NCI-H82 (cell line): ENCODE measurements at places on chromosomes 1 and 21.
A peak's percentile ranks its signal among the peaks of the same experiment; 100 is the strongest.

- DNase-seq, result no peak
Measured at GRCh38 chr1:3060127-3060526, 8.9 kb upstream of the PRDM16 start.

- no peak for DNase-seq
Measured at GRCh38 chr1:68103884-68104554, 53.6 kb upstream of the DIRAS3 start.

- no peak for DNase-seq
Measured at GRCh38 chr1:22077728-22078127, 25.2 kb downstream of the CDC42 start.

- no peak for DNase-seq
Measured at GRCh38 chr1:71154429-71154828, 73.6 kb upstream of the ZRANB2 start.

DNA sequence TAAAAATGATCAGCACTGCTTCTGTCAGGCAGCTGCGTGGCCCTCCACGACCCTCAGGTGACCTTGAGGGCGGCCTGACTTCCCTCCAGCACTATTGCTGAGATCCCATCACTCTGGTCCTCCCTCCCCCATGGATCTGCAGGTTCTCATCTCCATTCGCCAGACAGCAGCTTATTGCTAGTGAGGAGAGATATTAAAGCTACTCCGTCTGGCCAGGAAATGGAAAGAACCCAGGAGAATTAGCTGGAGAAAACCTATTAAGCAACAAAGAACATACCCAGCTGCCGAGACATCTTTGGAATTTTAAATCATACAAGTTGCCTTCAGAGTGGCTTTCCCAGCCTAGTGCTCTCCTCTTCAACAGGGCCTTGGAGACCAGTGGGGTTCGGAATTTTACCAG lies 25.7 kb upstream of the KCNN3 start:
- DNase-seq, result peak; percentile 38

DNA sequence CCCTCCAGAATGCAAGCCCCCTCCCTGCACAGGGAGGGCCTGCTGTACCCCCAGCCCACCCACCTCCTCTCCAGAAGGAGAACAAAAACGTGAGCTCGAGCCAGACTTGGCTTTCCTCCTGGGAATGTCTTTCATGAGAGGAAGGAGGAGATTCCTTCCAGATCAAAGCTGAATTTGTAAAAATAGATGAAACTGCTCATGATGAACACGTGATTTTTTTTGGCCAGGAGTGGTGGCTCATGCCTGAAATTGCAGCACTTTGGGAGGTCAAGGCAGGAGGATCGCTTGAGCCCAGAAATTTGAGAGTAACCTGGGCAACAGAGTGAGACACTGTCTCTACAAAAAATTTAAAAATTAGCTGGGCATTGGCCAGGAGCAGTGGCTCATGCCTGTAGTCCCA lies 21.8 kb downstream of the GPR157 start:
- DNase-seq, result no peak

DNA sequence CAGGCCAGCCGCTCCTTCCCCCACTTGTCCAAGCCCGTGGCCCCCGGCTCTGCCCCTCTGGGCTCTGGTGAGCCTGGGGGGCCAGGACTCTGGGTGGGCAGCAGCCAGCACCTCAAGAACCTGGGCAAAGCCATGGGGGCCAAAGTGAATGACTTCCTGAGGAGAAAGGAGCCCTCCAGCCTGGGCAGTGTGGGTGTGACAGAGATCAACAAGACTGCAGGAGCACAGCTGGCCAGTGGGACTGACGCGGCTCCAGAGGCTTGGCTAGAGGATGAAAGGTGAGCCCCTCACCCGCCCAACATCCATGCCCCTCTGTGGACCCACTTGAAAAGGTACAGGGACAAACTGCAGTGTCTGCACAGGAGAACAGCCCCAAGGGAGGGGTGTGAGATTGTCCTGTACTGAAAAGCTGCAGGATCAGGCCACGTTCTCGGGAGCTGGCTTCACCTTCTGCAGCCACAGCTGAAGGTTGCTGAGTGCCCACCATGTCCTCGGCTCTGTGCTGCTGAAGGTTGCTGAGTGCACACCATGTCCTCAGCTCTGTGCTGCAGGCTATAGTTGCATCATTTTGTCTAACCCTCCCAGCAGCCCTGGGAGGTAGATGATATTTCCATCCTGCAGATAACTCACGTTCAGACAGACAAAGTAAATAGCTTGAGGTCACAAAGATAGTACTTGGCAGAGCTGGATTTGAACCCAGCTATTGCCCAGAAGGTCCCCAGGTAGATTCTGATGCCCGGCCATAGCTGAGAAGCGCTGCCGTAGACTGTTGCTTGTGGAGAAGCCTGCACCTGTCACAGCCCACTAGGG lies 618 bp downstream of the C1orf226 start:
- DNase-seq, result no peak

GRCh38 chr1:84170171-84170570 lies 26.1 kb downstream of the PRKACB start:
- no peak for DNase-seq

DNA sequence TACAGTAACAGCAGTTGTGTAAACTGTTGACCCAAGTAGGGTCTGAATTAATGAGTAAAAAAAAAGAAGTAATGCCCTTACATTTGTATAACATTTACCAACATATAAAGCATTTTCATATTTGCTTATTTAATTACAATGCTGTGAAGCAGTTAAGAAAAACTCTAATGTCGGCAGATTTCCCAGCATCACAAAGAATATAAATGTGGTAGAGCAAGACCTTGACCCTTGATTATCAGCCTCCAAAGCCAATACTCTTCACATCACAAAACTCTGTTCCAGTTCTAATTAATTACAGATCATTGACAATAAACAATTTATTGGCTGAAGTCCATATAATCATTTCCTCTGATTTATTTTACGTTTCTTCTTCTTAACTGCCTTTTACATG lies 130.2 kb downstream of the DUSP10 start:
- DNase-seq, result no peak

DNA sequence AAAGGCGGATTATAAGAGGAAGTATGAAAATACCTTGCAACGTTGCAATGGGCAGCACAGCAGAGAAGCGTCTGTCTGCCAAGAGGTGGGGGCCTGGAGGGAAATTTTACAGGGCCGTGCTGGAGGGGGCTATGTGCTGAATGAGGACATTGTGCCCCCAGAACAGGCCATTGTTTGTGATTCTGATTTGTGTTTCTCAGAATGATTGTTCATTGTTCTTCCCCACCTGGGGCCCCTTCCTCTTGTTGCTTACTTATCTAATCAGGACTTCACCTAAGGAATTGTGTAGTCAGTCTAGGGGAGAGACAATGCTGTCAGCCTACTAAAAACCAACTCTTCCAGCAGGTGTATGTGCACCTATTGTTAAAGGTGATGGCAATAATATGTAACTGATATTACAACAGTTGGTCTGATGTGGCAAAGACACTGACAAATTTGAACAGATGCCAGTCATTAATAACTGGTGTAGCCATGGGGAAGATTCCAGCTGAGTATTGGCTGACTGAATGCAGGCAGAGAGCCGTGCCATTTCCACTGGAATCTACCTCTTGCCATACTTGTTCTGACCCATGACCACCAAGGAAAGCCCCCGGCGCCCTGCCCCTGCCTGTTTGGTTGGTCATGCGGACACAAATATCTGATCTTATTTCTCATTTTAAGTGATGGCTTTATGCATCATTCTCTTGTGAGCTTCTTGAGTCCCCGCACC lies 45.2 kb upstream of the PSEN2 start:
- no peak for DNase-seq

DNA sequence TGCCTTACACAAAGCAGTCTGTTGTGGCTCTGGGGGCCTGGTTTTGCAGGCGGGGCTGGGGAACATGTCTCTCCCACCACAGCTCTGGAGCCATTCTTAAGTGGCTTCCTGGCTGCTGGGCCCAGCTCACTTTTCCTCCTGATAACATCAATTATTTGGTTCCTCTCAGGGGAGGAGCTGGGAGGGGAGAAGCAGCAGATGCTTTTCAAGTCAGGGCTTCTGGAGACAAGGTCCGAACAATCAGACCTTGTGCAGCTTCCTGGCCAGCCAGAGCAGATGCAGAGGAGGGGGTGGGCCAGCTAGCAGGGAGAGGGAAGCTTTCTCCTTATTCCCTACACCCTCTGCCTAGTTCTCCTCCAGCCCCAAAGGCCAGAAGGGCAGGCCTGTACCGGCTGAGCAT lies 3.7 kb upstream of the PAQR6 start:
- no peak for DNase-seq

DNA sequence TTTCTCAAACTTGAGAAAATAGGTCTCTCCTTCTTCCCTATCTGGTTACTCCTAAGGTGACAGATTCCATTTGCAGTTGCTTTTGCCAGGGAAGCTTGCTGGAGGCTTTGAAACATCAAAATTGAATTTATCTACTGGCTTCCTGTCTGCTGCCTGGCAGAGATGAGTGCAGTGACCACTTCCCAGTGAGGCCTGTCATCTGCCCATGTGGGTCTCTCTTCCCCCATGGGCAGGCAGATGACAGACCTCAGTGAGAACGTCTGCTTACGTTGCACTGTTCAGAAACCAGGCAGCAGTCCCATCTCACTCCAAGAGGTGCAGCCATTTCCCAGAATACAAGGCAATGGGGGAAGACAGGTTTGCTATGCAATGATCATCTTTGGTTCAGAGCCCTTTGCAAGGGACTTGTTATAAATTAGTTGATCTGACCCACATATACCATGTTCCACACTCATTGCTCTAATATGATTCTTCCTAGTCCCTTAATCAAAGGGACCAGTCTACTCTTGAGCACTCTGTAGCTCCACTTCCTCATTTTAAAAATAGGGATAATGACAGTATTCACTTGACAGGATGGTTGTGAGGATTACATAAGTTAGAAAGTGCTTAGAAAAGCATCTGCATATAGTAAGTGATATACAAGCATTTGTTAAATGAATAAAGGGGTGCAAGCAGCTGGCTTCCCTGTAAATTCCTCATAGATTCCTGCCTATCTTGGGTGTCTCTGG lies 10.6 kb downstream of the PGBD5 start:
- no peak for DNase-seq

DNA sequence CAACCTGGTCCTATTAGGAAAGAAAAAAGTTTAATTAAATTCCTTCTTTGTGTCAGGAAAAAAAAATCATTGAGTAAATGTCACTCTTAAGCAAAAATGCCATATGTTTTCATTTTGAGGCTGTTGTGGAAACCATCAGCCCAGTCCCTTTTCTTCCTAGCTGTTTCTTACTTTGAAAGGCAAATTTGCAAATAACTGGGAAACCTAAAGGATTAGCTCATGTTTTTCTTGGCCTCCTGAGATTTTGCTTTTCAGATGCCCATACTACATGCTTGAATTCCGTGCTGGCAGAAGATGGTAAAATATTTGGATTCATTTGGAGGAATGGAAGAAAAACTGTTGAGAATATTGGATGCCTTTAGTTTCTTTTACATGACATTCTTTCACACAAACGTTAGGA lies 182.1 kb upstream of the ADAMTS5 start:
- DNase-seq, result no peak

DNA sequence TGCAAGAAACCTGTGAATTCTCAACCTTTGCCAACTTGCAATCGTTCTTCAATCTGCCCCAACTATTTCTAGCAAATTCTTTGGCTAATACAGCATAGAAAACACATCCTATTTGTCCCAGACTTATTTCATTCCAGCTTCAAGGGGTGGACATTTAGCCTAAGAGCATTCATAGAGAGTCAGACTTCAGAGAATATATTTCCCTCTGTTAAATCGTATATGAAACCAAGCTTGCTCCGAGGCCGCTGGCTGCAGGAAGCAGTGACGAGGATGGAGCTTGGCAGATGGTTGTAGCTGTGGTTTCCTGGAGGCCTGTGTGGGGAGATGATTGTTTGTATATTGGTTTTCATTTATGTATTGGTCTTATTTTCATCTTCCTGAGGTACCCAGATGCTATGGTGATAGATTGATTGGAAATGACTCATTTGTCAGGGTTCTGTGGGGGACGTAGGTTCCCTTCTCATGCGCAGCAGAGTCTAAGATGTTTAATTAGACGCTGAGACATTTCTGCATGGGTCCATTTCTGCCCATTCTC lies 26.1 kb downstream of the MAN1C1 start:
- no peak for DNase-seq

DNA sequence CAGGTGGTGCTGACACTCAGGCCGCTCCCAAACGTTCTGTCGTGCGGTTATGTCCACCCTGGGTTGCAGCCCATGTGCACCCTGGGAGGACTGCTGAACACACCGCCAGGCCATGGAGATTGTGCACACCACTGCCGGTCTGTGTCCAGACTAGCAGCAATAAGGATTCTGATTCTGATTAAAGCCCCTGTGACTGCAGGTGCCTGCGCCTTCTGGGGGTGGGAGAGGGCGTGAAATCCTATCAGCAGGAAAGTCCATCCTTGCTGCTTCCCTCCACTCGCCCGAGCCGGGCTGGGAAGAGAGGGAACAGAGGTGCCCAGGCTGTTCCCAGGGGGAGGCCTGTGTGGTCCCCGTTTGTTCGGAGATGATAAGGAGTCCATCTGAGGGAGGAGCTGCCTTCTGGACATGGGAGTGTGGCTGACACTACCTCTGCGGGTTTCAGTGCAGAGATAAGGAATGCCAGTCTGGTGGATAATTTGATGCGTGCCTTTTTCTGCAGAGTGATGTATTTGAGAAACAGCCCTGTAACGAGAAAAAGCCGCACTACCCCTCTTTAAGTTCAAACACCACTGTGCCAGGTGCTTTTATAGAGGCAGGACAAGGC lies 41.2 kb downstream of the BACE2 start:
- no peak for DNase-seq

DNA sequence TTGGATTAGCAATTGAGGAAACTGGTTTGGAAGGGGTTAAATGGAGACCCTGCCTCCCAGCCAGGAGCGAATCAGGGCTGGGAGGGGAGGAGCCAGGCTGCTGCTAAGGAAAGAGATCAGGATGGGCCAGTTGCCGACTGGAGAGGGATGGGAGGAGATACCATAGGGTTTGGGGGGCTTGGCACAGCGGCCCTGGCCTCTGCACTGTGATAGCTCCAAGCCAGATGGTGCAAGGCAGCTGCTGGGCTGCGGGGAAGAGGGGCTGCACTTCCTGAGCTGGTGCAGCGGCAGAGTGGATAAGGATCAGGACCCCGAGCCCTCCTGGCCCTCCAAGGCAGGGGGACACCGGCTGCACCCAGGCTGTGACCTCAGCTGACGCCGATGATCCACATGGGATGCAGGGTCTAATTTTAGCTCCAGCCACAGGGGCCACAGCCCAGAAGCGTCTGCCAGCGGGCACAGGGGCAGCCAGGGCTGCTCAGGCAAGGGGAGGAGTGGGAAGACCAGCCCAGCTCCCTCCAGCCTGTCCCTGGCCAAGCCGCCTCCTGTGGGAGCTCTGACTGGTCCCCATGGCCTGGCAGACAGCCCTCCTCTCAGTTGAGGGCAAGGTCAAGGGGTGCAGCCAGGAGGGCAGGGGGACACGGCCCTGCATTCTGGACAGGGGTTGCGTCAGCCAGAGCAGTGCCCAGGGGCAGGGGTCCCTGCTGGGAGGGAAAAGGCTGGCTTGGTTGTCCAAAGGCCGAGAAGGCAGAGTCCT lies at the start of gene EXTL1:
EXTL1 (plus strand) TSS at position 129 of the 757 bp plus-strand sequence. CDS start 872 bp downstream, outside the sequence.
- DNase-seq, result peak; percentile 98

GRCh38 chr1:181140891-181141290 lies 52.4 kb downstream of the IER5 start:
- DNase-seq, result no peak

GRCh38 chr1:227748496-227749182 lies 13.4 kb downstream of the SNAP47 start:
- no peak for DNase-seq
